ENCODE measurements at places on chromosomes 7 and 10.

DNA sequence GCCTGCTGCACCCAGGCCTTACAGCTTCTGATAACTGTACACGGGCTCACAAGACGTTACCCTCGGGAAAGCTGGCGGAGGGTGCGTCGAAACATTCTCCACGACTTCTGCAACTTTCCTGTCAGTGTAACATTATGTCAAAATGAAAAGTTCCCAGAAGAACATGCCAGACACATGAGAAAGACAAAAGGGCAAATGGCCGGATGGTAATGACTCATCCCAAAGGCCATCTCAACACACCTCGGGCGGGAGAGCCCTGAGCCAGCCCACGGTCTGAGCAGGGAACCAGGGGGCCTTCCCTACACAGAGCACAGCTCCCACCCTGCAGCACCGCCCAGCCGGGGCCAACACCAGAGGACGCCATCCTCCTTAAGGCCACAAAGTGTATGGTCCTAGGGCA lies 118.7 kb downstream of the MAD1L1 start:
- no peak for DNase-seq

DNA sequence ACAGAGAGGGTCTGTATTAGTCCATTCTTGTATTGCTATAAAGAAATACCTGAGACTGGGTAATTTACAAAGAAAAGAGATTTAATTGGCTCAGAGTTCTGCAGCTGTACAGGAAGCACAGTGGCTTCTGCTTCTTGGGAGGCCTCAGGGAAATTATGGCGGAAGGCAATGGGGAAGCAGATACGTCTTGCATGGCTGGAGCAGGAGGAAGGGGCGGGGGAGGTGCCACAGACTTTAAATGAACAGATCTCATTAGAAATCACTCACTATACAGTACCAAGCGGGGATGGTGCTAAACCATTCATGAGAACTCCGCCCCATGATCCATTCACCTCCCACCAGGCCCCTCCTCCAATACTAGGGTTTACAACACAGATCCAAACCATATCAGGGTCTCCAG lies 3.7 kb upstream of the CALU start:
- no peak for DNase-seq

DNA sequence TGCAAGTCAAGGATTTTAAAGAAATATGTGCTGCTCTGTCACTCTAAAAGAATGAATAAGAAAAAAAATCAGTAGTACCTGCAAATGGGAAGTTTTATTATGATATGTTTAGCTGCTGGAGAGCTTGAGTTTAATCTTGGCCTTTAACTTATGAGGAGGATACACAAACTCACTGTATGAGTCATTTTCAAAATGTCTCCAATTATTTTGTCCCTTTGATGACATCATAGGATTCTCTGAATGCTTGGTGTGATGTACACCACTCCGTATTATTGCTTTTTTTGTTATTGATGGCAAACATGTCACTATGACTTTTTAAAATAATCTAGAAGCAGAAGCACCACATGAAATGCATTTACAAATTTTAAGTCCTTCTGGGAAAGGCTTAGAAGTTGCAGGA lies 125.8 kb downstream of the RALA start:
- no peak for DNase-seq

- no peak for DNase-seq
These were observed 74.6 kb upstream of the LYZL2 start for GRCh38 chr10:30704026-30704600.
